Stimulated activated CD4-positive, alpha-beta T cell treated with anti-CD3 and anti-CD28 coated beads, Interleukin-12 subunit alpha, Interleukin-12 subunit beta, amount 100 ng/mL, for 4 hours (primary cell): ENCODE measurements at places on chromosomes 4 and X.

GRCh38 chrX:105297041-105297440 lies 76.5 kb upstream of the TEX13A start:
- DNase-seq = no peak

GRCh38 chr4:173217727-173218126 lies 49.1 kb downstream of the GALNT7 start:
- no peak for DNase-seq

DNA sequence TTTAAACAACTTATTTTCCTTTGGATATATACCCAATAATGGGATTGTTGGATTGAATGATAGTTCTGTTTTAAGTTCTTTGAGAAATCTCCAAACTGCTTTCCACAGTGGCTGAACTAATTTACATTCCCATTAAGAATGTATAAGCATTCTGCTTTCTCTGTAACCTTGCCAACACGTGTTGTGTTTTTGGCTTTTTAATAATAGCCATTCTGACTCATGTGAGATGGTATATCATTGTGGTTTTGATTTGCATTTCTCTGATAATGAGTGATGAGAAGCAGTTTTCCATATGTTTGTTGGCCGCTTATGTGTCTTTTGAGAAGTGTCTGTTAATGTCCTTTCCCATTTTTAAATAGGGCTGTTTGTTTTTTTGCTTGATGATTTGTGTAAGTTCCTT lies 155.6 kb upstream of the PITX2 start:
- no peak for DNase-seq

- no peak for DNase-seq
Measured at GRCh38 chr4:116627545-116627944, 457.8 kb downstream of the TRAM1L1 start.

GRCh38 chrX:48477960-48478755 lies 2.2 kb downstream of the FTSJ1 start:
- DNase-seq = no peak

DNA sequence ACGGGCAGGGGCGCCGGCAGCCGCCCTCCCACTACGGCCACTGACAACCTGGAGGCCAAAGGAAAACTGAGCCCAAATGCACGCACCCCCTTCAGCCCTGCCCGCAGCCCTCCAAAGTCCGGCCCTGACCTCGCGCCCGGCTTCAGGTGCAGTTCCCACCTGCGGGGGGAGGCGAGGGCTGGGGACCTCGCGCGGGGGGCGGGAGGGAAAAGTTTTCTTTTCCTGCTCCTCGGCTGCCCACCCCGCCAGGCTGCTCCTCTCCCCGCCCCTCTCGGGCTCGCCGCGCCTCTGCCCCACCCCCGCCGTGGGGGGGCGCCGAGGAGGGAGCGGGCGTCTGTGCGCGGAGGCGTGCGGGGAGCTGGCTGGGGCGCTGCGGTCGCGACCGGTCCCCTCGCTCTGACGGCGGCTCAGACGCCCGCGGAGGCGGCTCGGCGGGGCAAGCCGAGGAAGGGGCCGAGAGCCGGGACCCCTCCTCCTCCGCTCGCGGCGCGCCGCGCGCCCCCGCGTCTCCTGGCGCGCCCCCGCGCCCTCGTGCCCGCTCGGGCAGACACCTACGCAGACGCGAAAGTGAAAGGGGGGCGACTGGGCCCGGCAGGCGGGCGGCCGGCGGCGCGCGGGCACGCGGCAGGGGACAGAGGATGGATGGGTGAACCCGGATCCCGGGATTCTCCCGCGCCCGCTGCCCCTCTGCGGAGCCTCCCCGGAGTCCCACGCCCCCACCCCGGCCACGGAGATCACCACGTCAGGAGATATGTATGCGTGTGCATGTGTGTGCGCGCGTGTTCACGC lies 3.1 kb upstream of the NR3C2 start:
- DNase-seq = peak; percentile 63

- DNase-seq = no peak
Measured at GRCh38 chrX:9555354-9555753, 90.5 kb downstream of the TBL1X start.

DNA sequence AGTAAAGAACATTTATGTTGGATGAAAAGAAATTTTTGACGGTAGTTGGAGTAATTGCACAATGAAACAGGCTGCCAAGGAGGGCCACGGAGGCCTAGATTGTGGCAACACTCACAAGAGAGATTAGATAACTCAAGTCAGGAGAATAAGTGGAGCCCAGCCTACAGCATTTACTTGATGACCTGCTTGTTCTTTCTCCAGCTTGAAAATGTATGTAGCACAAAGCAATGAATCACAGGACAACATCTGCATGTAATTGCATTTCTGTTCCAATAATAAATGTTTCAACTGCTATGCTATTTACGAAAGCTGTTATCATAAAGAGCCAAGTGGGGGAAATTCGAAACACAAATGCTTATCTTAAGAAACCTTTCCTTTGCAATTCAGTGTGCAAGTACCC lies 221.2 kb upstream of the MID1 start:
- no peak for DNase-seq

DNA sequence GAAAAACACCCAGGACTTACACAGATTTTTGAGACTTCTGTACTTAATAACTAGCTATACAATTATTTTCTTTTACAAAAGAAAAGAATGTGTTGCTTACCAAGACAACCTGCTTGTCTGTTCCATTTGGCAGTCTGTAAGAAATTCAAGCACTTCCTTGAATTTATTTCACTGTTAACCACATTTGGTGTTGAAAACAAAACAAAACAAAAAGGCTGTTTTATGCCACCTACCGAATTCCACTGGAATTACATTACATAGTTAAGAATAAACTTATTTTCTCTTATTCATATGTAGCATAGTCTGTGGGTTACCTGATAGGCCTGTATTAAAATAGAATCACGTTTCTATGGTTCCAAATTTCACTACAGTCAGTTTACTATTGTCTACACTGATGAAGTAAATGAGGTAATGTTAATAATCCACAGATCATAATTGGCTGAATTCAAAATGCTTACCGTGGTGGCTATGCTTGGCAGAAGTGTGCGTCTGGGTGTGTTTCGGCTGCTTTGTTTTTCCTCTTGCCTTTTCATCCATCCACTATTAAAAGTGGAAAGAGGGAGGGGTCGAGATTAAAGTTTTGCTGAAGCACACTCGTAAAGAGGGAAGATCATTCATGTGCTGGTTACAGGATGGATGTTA lies at the start of gene TLR1:
TSS of gene TLR1 (minus strand) at position 138 of the 642 bp plus-strand sequence. CDS start 5,960 bp downstream, outside the sequence.
- no peak for DNase-seq

DNA sequence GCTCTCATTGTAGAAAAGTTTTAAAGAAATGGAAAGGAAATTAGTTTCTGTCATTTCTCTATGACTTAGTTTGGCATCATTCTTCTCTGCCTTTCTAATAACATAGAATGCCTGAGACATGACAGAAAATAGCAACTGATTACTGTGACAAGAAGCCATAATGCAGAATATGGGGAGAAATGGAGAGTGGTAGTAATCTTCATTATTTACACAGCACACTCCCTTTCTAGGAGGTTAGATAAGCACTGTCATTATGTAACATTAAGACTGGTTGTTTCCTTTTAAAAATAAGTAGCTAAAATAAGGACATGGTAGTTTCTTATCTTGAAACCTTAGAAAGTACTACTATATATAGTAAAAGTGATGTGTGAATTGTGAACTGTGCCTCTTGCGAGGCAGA lies 1227.9 kb upstream of the PABPC4L start:
- DNase-seq = no peak

- no peak for DNase-seq
Measured at GRCh38 chrX:47093248-47093647, 15.0 kb downstream of the RGN start.

DNA sequence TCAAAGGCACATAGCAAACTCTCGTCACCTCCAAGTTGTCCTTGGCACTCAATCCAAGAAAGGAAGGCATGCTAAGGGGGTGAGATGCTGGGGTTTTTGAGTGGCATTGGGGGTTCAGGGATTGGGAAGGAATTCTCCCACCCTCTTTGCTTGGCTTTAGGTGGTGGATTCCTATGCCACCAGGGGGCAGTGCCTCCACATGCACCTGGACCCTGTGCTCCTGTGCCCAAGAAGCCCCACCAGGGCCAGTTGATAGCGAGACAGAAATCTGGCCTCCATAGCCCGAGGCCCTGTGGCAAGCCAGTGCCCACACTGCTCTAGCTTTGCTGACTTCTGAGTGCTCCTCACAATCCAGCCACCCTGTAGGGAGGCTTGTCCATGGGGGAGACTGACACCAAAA lies 2.0 kb upstream of the FATE1 start:
- no peak for DNase-seq

- DNase-seq = no peak
Measured at GRCh38 chr4:30718641-30719453, 1.3 kb upstream of the PCDH7 start.

DNA sequence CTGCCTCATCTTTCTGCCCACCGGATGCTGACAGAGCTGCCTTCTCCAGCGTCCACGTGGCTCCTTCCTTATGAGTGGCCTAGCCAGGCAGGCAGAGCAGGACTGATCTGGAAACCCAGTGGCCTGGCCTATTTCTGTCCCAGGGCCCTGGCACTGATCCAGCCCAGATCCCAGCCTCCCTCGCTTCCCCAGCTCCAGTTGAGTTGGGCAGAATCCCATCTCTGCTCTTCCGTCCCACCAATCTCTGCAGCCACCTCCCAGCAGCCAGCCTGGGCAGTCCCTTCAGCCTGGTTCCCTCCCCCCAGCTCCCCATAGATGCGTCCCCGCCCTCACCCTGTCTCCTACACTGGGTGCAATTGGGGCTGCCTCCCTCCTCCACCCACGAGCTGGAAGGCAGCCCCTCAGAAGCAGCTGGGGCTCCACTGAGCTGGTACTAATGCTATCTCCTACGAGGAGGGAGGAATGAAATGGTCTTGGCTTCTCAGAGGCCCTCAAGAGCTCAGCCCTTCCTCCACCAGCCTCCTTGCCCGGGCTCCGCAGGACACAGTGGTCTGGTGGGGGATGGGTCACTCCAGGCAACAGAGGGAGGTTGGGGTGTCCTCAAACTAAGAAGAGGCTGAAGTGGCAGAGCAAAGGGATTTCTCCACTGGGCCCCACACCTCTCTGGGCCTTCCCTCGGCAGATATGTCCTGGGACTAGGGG lies 94.2 kb downstream of the PJA1 start:
- DNase-seq = no peak

GRCh38 chr4:110049951-110050925 lies 137.6 kb downstream of the EGF start:
- DNase-seq = peak; percentile 32

DNA sequence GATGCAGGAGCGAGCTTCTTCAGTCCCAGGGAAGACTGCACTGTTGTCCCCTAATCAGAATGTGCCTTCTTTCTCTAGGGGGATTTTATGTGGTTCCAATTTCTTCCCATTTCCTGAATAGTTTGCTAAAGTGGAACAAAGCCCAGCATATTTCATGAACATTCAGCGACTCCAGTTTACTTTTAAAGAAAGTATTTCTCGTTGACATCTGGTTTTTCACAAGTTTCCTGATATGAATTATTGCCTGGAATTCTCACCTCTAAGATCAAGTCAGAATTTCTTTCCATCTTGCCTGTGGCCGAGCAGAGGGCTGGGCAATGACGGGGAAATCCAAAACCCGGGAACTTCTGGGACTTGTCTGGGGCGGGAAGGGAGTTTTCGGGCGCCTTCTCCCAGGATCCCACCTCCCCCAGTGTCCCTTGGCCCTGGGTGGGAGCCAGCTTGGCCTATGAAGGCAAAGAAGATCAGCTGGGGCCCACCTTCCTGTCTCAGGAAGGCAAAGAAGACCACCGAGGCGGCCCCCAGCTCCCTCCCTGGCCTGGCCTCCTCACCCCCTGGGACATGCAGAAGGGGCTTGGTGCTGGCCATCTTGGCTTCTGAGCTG lies 15.4 kb downstream of the SORCS2 start:
- no peak for DNase-seq

GRCh38 chr4:123741906-123742305 lies 345.3 kb downstream of the SPRY1 start:
- no peak for DNase-seq

DNA sequence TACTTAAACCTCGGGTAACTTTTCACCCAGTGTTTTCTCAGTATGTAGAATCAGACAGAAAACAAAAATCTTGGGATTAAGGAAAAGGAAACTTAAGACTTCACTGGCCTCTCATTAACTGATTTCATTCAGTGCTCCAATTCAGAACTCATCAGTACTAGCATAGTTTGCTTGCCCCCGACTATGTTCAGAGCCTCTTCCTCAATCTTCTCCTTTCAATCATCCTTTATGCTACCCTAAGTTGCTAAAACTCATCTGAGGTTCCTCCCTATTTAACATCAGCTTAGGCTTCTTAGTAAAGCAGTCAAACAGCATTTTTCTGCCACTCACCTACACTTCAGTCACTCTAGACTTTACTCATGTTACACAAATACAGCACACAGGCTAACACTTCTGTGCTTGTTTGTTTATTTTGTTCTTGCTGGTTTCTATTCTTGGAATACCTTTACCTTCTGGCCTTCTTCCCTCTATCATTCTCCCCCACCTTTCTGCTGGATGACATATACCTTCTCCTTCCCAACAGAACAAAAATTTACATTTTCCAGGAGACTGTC lies 163.0 kb upstream of the TLL1 start:
- no peak for DNase-seq

GRCh38 chr4:182881914-182882313 lies 35.3 kb downstream of the DCTD start:
- no peak for DNase-seq

- no peak for DNase-seq
Measured at GRCh38 chrX:69278031-69278687, 112.9 kb upstream of the PJA1 start.

DNA sequence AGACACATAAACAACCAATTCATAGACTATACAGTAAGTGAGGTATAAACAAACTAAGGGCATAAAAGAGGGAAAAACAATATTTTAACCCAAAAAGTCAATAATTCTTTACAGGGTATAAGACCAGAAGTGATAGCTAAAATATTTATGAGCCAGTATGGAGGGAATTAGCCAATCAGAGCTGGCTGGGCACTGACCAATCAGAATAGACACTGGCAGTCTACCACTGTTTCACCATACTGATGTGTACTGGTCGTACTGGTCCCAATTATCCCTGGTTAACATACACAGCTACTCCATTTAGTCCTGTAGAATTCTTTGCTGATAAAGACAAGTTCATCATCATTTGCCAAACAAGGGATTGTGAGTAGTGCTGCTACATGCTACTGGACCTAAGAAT lies 9.8 kb upstream of the SLC9B1 start:
- no peak for DNase-seq

DNA sequence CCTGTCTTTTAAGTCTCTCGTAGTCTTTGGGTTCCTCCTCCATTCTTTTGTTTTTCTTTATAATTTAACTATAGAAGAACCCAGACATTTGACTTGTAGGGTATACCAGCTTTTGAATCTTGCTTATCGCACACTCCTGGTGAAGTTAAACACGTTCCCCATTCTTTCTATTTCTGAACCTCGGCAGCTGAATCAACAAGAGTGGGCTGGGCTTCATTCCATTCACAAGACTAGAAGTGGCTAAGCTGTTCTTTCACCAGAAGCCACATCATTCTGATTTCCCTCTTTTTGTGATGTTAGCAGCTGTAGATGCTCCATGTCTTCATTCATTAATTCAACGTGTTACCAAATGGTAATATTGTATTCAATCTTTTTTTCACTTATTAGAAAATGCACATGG lies 167.9 kb downstream of the CORIN start:
- no peak for DNase-seq

GRCh38 chr4:17018013-17018412 lies 119.6 kb upstream of the LDB2 start:
- no peak for DNase-seq
